ENCODE measurements at places on chromosomes 6 and 20. TPM values are rescaled to one million over a fixed set of nuclear protein-coding genes. Genes with fewer than 3 reads are reported as not detected.
A peak's percentile ranks its signal among the peaks of the same experiment; 100 is the strongest.

Gene GID8
- total RNA-seq, result 30.4 TPM

Gene HTR1E
- total RNA-seq, result not detected

Gene ULBP2
- not detected for total RNA-seq

Gene TRAPPC3L
- not detected for total RNA-seq

Gene ECT2L
- total RNA-seq, result not detected

Gene HSPA12B
- total RNA-seq, result 6.4 TPM

Gene C6orf163
- 10.1 TPM for total RNA-seq

Gene RBBP8NL
- 6.6 TPM for total RNA-seq

Gene HLA-G
- total RNA-seq, result 1.1 TPM

Gene BMP5
- not detected for total RNA-seq

Gene ANKRD6
- total RNA-seq, result 6.7 TPM

- no peak for DNase-seq
Observed at GRCh38 chr6:13466304-13467215, 20.8 kb downstream of the GFOD1 start.

GRCh38 chr20:48807586-48808381, 20.0 kb downstream of the PREX1 start:
- no peak for DNase-seq

DNA sequence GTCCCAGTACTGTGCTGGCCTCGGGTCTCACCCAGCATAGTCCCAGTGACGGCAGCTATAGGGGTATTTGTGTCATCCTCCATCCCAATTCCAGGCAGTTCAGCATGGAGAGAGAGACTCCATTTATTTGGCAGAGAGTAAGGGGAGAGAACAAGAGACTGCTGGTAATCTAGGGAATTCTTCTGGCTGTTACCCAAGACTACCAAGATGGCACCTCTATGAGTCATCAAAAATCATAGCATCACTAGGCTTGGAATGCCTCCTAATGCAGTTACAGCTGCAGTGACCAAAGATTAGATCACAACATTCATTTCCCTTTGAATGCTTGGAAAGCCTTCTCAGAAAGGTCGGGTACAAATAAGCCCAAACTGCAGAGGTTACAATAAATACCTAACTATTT, 660.4 kb upstream of the FLRT3 start:
- DNase-seq, result no peak

DNA sequence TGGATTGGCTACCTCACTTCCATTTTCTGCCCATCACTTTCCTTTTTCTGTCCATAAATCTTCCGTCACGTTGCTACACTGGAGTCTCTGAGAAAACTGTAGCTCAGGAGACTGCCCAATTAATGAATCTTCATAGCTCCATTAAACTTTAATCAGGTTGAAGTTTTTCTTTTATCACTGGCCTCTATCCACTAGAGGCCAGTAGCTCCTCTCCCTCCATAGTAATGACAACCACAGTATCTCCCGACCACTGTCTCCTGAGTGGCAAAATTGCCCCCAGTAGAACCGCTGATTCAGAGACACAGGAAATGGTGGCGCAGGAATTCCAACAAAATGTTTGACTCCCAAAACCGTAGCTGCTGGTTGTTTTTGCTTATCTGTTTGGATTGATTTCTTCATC, 18.4 kb upstream of the DOK5 start:
- no peak for DNase-seq

DNA sequence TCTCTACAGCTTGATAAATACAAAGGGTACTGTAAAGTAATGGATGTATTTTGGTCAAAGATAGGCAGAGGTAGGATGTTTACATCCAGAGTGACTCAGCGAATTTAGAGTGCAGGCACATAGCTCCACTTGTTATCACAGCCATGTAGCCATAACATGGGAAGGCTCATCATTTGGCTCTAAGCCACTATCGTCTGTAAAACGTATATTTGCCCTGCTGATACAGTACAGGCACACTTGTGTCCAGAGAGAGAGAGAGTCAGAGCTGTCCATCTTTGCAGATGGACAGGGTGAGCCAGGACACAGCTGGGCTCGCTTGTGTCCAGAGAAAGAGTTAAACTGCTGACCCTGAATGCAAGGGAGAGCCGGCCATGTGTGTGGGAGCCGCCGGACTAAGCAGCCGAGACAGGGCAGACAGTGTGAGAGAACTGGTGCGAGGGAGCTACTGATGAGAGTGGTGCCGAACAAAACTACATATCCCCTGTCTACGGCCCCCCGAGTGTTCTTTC, 619.0 kb downstream of the DOK5 start:
- no peak for DNase-seq

GRCh38 chr6:89460713-89461112, 27.8 kb downstream of the ANKRD6 start:
- no peak for DNase-seq

DNA sequence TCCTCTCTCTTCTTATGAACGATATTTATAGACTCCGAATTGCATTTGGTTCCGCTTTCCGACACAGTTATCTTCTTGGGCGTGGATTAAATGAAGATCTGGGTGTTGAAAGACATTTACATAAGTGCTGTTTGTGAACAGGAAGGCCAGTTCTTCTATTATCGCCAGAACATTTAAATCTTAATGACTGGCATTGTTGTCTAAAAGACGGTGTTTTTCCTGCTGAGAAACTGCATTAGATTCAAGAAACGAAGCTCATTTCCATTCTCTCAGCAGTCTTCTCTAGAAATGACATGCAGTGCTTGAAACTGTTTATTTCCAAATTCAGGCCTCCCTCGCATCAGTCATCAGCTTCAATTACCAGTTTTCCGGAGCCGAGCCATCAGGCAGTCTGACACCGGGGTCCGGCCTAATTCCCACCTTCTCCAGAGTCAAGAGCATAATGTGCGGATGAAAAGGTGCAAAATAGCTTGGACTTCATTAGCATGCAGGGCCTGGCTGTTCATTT, 16.0 kb downstream of the LINC00237 start:
- no peak for DNase-seq

DNA sequence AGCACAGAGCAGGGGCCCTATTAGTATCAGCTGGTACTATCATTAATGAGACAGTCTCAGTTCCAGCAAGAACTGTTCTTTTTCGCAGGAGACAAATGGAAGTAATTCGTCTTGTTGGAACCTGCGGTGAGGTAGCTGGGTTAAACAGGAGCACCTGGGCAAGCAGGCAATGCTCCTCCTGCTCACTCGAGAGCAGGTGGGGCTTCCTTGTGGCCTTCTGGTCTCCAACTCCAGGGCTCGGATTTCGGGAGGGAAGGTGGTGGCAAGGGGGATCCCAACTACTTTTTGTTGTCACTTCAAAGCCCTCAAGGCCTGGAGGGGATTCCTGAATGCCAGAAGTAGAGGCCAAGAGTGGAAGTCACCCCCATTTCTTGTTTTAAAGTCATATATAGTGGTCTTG, 1.3 kb upstream of the SPEF1 start:
- no peak for DNase-seq

- DNase-seq, result no peak
Observed at GRCh38 chr6:16769131-16769985, 8.1 kb upstream of the ATXN1 start.

GRCh38 chr20:39433466-39433865, 471.3 kb downstream of the DHX35 start:
- no peak for DNase-seq

- DNase-seq, result no peak
Observed at GRCh38 chr20:19125508-19125907, 86.9 kb upstream of the SLC24A3 start.

DNA sequence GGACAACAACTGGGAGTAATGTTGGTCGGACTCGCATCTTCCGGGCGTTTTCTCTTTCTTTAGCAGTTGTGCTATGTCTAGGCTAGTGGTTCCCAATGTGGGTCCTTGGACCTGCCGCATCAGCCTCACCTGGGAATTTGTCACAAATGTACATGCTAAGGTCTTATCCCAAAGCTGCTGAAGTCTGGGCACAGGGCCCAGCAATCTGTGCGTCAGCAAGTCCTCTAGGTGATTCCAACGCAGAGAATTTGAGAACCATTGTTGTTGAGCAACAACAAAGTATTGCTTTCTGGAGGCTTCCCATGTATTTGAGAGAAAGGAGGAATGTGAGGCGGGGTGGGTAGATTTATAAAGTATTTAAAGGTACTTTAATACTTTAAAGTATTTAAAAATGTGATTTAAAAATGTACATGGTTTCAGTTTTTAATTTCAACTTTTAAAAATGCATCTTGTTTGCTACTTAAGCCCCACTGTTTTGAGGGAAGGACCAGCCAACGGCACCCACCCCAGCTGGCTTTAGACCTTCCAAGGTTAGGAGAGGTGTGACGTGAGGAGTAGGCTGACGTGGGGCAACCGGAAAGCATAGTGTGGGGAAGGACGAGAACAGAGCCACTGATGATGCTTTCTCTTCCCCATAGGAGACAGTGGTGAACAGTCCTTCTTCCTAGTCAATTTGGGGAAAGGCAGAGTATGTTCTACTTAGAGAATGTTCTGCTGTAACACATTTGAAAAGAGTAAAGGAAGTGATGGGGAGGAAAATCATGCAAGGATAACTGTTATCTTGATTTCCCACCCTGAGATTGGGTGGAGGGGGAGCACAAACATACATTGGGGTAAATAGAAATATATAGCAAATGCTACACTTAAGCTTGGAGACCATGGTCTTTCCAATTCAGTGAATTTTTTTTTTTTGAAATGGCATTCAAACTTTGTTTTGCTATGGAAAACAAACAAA, 4.3 kb downstream of the UST start:
- DNase-seq, result no peak

- DNase-seq, result no peak
Observed at GRCh38 chr6:88492241-88492640, 326.1 kb upstream of the CNR1 start.

- no peak for DNase-seq
Observed at GRCh38 chr6:144190593-144190992, 40.3 kb downstream of the STX11 start.

DNA sequence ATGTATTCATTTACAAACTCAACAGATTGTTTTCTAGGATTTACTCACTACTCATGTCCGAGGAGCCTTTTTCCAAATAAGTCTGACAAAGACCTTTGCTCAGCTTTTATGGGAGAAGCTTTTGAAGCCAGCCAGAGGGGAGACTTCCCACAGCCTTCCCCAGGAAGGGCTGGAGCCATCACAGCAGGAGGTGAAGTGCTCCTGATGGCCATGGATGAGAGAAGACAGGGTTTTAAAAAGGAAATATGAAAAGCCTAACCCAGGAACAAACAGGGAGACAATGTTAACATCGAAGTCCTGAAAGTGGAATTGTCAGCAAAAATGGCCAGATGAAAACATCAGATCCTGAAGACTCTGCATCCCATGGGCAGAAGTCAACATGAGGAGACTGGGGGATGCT, 11.6 kb upstream of the TAGAP start:
- no peak for DNase-seq

- no peak for DNase-seq
Observed at GRCh38 chr6:160224639-160225237, 33.9 kb downstream of the SLC22A2 start.

DNA sequence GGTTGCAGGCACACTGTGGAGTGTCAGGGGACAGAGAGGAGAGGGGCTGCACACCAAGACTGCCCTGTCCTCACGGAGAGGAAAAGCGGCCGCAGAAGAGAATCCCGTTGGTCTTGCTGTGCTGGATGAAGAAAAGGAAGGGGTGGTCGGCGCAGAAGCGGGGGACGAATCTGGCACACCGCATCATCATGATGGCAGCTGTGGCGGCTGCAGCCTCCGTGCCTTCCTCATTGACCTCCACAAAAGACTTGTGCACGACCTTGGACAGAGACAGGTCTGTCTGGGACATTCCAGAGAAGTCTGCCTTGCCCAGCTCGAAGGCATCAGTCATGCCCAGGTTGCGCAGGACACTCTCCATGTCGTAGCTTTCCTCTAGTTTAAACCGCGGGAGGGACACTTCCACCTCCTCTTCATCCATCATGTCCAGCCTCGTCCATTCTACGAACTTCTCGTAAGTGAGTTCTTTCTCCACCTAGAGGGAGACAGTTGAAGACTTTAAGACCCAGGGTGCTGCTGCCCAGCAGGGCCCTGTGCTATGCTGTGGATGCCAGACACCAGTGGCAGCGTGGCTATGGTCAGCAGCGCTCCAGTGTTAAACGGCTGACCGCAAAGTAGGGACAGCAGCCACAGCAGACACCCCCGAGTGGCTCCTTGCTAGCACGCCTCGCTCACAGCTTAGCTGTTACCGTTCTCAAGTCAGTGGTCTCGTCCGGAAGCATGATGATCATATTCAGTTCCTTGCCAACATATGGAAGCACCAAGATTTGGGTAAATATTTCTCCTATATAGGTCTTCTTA, 22.9 kb downstream of the SERPINB6 start:
- DNase-seq, result peak; percentile 53

DNA sequence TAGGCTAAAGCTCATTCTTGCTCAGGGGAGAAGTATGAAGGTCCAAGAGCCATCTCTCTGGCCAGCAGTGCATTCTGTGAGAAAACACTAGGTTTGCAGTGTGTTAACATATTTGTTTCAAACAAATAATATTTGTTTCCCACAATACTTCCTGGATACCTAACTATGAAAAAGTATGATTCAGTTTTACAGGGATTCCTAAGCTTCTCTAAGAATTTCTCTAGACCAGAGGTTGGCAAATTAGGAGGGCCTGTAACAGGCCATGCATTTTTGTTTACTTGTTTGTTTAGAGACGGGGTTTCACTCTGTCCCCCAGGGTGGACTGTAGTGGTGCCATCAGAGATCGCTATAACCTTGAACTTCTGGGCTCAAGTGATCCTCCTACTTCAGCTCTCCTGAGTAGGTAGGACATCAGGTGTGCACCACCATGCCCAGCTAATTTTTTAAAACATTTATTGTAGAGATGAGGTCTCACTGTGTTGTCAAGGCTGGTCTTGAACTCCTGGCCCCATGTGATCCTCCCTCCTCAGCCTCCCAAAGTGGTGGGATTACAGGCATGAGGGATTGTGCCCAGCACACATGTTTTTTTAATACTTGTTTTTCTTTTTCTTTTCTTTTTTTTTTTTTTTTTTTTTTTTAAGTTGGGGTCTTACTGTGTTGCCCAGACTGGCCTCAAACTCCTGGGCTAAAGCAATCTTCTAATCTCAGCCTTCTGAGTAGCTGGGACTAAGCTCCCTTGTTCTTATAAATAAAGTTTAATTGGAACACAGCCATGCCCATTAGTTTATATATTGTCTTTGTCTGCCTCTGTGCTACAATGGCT, 71.7 kb downstream of the ADGRG6 start:
- DNase-seq, result no peak

- DNase-seq, result no peak
Observed at GRCh38 chr6:47000842-47001241, 41.3 kb downstream of the ADGRF1 start.

- DNase-seq, result no peak
Observed at GRCh38 chr6:162532283-162533008, 195.1 kb downstream of the PRKN start.

- no peak for DNase-seq
Observed at GRCh38 chr20:33444797-33445560, 1.4 kb upstream of the SNTA1 start.

GRCh38 chr6:56988145-56988544, 33.2 kb downstream of the BEND6 start:
- DNase-seq, result no peak

- DNase-seq, result no peak
Observed at GRCh38 chr6:121686611-121687023, 251.2 kb downstream of the GJA1 start.

GRCh38 chr6:38695227-38695900, 7.6 kb downstream of the GLO1 start:
- no peak for DNase-seq

GRCh38 chr6:45630801-45631200, 253.1 kb upstream of the SUPT3H start:
- no peak for DNase-seq

All from suprapubic skin (tissue), 4 donors.